NCI-H2029 treated with DMSO at 0.1 percent for 48 hours (cell line): ENCODE measurements at places on chromosomes 6 and 20.

GRCh38 chr6:169445661-169446581, 192.3 kb upstream of the THBS2 start:
- no peak for DNase-seq

GRCh38 chr20:48538856-48539255, 288.9 kb downstream of the PREX1 start:
- no peak for DNase-seq

DNA sequence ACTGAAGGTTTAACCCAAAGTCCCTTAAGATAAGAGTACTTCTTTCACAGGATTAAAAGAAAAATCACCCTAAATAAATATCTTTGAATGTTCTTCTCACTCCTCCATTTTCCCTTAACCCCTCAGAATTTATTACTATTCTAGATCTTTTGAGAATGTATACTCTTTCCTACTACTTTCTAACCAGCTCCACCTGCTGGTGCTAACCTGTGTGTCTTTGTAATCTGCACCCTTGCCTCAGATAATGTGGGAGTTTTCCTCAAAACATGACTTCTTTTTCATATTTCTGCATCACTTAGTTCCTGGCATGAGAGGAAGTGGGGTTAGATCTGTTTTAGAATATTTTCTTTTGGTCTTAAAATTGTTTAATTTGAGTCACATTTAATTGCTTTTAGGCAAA, 394.2 kb downstream of the BMP2 start:
- peak; percentile 9 for DNase-seq

GRCh38 chr20:38787870-38788269, 17.6 kb upstream of the PPP1R16B start:
- DNase-seq: no peak

DNA sequence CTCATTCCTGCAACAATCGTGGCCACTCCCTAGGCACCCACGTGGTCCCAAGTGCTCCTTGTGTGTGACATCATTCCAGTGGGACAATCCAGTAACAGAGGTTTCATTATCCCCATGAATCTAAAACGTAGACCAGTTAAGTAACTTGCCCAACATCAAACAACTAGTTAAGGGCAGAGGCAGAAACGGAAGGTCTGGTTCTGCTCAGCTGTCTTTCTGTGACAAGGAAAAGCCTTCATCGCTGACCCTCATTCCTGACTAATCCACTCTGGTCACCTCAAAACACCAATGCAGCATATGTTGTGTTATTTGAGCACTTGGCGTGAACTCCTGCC, 261.4 kb upstream of the JARID2 start:
- DNase-seq: peak; percentile 79

DNA sequence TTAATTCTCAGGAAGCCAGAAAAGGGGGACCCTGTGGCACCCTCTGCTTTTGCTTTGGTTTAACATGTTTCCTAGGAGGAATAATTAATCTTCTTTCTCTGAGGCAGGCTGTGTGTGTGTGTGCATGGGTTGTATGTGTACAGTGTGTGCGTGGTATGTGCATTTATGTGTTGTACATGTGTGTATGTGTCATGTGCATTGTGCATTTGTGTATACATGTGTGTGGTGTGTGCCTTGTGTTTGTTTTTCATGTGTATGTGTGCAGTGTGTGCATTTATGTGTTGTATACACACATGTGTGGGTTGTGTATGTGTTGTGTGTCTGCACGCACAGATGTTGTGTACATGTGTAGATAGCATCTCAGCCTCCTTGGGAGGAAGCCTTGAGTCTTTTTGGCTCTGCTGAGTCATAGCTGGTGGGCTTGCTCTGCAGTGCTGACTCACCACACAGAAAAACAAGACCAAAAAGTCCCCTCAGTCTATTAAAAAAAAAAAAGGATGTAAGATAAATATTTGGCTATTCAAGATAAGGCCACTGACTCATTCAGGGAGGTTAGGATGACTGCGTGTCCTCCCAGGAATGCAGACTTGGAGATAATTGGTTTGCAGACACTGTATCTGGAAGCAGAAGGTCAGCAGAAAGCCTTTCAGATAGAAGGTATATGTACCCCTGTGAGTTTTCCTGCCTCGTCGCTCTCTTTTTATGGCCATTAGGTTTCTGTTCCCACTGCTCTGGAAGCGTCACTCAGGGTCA, 58.6 kb downstream of the SYNJ2 start:
- no peak for DNase-seq

- DNase-seq: no peak
Measured at GRCh38 chr6:20808924-20809323, 274.7 kb downstream of the CDKAL1 start.

GRCh38 chr20:24676978-24677370, 207.5 kb downstream of the SYNDIG1 start:
- DNase-seq: no peak

DNA sequence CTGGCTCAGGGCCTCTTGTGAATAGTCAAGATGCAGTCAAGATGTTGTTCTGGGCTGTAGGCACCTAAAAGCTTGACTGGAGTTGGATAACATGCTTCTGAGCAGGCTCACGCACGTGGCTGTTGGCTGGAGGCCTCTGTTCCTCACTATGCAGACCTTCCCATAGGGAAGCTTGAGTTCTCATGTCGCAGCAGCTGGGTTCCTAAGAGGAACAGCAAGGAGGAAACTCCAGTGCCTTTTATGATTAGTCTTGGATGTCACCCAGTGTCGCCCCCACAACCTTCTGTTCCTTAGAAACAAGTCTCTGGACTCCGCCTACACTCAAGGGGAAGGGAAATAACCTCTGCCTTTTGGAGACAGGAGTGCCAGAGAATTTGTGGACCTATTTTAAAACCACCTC, 210.7 kb downstream of the BCAS1 start:
- DNase-seq: no peak

- no peak for DNase-seq
Measured at GRCh38 chr6:42374018-42374669, 77.6 kb downstream of the TRERF1 start.
